BE2C (cell line): ENCODE measurements at places on chromosomes 1 and 21.

DNA sequence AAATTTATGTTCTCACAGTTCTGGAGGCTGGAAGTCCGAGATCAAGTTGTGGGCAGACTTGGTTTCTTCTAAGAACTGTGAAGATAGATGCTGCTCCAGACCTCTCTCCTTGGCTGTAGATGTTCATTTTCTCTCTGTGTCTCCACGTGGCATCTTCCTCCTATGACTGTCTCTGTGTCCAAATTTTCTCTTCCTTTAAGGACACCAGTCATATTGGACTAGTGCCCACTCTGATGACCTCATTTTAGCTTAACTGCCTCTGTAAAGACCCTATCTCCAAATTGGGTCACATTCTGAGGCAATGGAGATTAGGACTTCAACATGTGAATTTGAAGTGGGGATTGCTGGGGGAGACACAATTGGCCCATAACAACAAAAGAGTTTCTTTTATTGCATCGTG, 125.3 kb upstream of the ETS2 start:
- DNase-seq, result no peak

GRCh38 chr1:159832309-159832708, 5.6 kb downstream of the SLAMF8 start:
- DNase-seq, result no peak

DNA sequence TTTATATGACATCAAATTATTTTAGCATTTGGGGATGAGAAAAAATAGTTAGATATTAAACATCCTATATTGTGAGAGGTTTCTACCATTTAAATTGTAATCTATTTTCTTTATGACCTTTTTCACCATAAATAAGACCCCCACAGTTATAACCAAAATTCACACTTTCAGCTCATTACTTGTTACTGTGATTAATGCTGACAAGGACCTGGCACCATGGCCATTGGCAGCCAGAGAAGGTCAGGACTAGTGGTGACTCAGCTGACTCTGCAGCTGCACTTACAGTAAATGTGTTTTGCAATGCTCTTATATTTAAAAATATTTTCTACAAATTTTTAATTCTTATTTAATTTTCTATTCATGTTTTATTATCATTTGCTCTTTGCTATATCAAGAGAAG, 133.3 kb upstream of the C1orf105 start:
- no peak for DNase-seq

- no peak for DNase-seq
Observed at GRCh38 chr1:226678701-226679100, 60.4 kb downstream of the ITPKB start.

- DNase-seq, result no peak
Observed at GRCh38 chr1:86915737-86916235, 1.4 kb downstream of the HS2ST1 start.

- peak; percentile 88 for DNase-seq
Observed at GRCh38 chr1:223142795-223143536, at the start of gene TLR5. TLR5 (minus strand) TSS chr1:223143248; CDS start chr1:223113031, 30,217 bp downstream.

DNA sequence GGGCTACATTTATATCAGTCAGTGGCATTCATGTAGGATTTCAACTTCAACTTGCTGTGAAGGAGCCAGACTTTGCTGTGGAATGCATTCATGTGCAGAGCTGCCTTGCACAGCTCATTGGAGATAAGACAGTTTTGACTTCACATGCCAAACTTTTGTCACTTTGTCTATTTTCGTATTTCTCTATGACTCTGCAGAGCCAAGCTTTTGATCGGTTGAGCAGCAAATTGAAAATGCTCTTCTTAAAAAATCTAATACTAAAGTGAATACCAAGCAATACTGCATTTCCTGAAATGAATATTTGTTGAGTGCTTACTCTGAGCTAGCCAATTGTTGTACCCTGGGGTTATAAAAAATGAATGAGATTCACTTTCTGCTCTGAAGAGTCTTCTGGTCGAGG, 388.7 kb downstream of the ST6GALNAC3 start:
- DNase-seq, result no peak

DNA sequence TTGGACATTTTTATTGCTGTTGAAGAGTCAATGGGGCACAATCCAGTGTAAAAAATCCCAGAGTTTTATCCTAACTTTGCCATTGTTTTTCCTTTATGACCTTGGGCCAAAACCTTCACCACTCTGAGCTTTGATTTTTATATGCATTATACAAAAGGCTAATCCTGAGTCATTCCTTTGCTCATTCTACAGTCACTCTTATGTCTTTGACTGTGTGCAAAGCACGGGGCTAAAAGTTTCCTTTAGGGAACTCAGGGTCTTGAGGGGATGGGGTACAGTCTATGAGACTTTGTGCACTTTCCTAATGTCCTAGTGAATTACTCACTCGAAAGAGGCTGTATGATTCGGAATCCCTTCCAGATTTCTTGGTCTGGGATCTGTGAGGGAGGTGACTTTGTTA, 543.2 kb upstream of the CAMK1G start:
- no peak for DNase-seq

GRCh38 chr1:119286587-119287181, 81.9 kb upstream of the HAO2 start:
- DNase-seq, result peak; percentile 23

GRCh38 chr21:33540711-33541104, 1.2 kb downstream of the GART start:
- no peak for DNase-seq

DNA sequence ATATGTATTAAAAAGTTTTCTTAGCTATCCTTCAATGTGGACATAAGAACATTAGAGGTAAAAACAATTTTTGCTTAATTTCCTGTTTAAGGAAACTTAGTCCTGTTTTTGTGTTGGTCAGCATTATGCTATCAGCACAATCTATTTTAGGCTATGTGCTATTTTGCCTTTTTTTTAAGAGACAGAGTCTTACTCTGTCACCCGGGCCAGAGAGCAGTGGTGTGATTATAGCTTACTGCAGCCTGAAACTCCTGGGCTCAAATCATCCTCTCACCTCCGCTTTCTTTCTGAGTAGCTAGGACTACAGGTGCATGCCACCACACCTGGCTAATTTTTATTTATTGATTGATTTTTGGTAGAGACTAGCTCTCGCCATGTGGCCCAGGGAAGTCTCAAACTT, 199.1 kb upstream of the TMPRSS15 start:
- DNase-seq, result no peak

DNA sequence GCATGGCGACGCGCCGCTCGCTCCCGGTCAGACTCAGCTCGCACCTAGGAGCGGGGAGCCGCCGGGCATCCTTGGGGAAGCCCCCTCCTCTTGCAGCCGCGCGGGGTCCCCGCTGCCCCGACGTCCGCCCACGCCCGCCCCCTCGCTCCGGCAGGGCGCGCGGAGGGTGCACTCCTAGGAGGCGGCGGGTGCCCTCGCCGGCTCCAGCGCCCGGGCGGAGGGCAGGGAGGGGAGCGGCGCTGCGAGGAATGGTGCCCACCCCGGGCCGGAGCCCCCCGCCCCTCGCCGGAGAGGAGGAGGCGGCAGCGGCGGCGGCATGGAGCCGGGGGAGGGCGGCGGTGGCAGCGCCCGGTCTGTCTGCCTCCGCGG, 488 bp downstream of the FAM78B start:
- no peak for DNase-seq

DNA sequence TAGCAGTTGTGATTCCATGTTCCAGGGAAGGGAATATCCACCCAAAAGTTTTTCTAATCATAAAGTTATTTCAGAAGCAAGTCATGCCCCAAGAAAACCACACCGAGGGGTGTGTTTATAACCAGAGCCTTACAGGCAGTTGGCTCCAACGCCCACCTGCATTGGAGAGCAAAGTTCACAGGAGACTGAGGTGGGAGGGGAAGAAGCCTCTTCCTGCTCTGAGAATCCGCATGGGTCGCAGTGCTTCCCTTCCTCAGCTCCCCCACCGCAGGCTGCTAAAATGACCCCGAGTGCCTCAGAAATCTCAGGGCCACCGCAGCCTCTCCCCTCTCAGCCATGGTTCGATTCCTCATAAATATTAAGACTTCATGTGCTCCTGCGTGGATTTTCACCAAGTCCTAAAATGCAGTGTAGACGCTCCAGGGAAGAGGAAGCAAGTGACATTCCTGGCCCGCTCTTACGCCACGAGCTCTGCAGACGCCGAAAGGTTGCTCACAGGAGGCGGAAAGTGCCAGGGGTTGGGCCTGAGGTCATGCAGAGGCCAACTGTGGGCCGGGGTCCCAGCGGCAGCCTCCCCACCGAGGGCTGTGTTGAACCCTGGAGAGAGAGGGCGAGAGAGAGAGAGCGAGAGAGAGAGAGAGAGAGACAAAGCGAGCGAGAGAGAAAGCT, 13.4 kb upstream of the SPSB1 start:
- DNase-seq, result no peak

DNA sequence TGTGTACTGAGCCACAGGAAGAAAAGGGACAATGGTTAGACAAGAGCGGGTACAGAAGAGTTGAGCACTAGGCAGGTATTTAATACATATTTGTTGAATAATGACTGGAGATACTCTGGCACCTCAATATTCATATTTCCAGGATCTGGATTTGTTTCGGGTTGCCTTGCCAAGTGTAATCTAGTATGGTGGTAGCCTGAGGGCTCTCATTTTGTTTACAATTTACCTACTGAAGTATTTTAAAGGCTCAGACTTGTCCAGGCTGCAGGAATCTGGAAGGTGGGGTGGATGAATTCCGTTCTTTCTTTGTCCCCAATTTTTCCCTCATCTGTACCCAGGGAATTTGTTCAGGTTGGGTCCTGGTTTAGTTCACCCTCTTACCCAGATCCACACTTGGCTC, 95.0 kb downstream of the CACHD1 start:
- DNase-seq, result no peak
